ENCODE measurements at places on chromosomes 13 and 19. TPM values are rescaled to one million over a fixed set of nuclear protein-coding genes. Genes with fewer than 3 reads are reported as not detected.

The IL27RA gene
- 4.1 TPM for total RNA-seq

The CGB8 gene
- 3.3 TPM for total RNA-seq

The UBE2S gene
- total RNA-seq: 53.6 TPM

The GDF15 gene
- 822 TPM for total RNA-seq

The MCEMP1 gene
- not detected for total RNA-seq

The CYP2F1 gene
- not detected for total RNA-seq

The KIR2DL1 gene
- total RNA-seq: not detected

The MIR17HG gene
- 3.4 TPM for total RNA-seq

The ZSCAN4 gene
- total RNA-seq: not detected

The CADM4 gene
- 25.9 TPM for total RNA-seq
